ENCODE measurements at places on chromosomes 6 and 20.

DNA sequence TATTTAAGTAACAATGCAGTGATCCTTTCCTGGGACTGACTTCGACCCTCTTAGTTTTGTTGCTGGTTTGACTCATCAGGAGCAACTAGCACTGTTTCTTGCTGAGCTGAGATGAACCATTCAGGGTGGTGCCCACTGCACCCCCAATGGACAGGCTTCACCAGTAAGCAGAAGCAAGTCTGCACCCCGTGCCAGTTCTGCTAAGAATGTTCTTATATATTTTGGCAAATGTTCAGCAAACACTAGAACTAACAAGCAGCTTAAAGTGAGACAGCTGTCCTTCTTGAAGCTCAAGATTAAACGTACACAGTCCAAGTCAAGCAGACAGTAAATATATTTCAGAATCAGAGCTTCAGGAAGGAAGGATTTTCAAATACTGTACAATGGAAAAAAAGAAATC lies 561.3 kb upstream of the CDH4 start:
- no peak for DNase-seq

DNA sequence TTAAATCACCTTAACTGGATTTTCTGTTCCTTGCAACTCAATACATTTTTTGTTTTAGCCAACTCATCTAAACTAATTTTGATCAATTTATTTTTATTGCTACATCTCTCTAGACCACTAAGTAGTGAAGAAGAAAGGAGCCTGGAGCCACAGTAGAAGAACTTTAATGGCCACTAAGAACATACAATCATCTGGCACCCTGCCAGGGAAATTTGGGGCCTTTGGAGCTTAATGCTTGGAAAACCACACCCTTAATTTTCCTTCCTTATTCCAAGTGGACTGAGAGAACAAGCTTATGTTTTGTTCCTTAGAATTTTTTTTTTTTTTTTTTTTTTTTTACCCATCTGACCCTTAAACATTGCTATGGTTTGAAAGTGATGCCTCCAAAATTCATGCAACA lies 12.0 kb upstream of the GMDS start:
- no peak for DNase-seq

DNA sequence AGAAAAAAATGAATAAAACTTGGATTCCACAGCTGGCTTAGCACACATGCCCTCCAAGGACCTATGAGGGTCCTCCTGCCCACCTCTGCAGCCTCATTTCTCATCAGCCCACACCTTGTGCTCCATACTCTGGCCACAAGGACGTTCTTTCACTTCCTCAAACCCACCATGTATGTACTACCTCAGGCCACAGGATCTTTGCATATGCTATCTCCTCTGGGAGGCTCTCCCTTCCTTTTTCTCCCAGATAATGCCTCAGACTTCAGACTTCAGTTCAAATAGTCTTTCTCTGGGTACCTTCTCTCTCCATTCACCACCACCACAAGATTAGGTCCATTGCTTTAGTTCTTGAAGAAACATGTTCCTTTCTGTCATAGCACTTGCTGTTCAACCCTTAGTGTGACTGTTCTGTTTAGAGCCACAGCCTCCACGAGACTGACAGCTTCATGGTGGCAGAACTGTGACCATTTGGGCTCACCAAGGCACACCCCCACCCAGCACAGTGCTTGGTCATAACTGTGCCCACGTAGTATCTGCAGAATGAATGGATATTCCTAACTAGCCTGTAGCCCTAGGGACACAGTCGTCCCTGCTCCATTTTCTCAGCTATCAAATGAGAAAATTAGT lies 146.7 kb upstream of the LRFN2 start:
- no peak for DNase-seq

GRCh38 chr6:14467591-14467990 lies 350.0 kb downstream of the CD83 start:
- no peak for DNase-seq

GRCh38 chr6:18269253-18269652 lies 4.9 kb upstream of the DEK start:
- DNase-seq: no peak

- no peak for DNase-seq
These were observed 1293.1 kb upstream of the EYS start for GRCh38 chr6:67000121-67000520.

DNA sequence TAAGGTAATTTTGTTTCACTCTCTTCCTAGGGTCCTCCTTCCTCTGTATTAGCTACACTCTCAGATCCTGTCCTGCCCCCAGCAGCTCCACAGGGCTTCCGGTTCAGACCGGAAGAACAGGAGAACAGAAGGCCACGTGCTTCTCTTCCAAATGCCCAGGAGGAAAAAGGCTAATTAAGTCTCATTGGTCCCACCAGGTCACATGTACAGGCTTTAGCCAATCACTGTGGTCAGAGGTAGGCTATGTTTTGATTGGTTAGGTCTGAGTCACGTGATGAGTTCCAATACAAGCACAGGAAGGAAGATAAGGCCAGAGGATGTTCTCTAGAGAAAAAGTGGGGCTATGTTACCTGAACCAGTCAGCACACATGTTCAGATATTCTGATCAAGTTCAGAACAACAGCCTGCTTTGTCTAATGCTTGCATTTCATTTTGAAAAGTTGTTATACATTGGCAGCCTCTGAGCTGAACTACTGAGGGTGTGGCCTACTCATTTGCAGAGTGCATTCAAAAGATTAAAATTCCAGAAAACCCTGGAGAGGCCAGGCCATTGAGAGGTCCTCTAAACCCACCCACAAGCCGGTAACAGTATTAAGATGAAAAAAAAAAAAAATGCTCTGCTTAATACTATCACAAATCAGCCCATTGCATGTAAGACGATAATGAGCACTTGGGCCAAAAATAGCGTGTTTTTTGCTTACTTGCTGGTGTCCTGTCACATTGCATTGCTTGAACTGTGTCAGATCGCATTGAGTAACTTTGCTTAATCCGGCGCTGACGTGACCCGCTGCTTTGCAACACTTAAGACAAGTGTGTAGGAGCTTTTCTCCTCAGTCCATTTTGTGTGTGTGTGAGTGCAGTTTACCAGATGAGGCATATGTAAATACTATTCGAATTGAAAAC lies 170.3 kb downstream of the TSHZ2 start:
- DNase-seq: no peak

DNA sequence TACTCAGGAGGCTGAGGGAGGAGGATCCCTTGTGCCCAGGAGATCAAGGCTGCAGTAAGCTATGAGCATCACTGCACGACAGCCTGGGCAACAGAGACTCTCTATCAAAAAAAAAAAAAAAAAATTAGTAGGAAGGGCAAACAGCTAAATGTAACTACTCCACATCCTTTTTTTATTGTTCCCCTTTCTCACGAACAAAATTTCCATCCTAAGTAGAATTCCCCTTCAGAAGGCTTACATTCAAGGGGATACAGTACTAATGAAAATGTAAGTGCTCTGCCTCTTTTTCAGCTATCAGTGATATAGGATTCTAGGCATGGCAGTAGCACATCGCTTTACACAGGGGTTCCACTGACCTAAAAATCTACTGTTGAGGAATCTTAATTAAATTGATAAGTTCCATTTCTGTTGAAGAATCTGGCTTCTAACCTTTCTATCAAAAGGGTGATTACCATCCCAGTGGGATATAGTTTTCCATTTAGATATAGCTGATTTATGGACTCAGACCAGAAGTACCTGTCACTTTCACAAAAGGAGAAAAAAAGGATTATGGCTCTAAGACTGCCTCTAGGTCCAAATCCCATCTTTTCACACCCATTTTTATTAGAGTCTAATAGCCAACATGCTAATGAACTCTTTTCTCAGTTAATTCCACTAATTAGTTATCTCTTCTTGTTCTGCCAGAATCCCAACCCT lies 2.6 kb downstream of the B4GALT5 start:
- DNase-seq: no peak

GRCh38 chr6:130935978-130936377 lies 108.8 kb downstream of the SMLR1 start:
- no peak for DNase-seq

DNA sequence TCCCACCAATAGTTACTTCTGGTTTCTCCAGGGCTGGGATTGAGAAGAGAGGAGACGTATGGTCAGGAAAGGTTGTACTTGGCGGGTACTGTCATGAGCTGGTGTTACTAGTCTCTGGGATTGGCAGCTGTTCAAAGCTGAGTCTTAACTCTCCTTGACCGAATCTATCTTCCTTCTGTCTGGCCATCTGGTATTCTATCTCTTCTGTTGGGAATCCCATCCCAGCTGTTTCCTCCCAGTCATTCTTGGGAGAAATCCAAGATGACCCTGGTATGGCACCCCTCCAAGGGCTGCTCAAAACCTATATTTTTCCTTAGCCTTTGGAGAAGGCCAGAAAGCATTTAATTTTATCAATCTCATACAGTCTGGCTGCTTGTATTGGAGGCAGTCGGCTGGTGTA lies 287.0 kb upstream of the CHD6 start:
- DNase-seq: no peak

DNA sequence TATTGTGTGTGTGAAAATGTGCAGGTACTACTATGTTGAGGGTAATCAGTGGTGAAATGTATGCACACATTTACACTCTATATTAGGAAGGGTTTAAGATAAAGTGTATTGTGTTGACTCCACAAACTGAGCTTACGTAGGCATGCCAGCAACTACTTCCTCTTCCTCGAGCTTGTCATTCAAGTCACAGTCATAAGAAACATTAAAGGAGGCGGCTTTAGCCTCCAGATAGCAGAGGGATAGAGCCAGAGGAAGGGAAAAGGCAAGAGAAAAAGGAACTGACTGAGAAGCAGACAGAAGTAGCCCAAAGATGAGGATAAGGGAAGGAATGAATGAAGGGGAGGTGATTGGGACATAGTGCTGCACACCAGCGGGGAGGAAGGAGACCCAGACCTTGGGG lies 55.2 kb downstream of the SMLR1 start:
- no peak for DNase-seq

- DNase-seq: no peak
These were observed 335.2 kb downstream of the CDC5L start for GRCh38 chr6:44722736-44723135.

DNA sequence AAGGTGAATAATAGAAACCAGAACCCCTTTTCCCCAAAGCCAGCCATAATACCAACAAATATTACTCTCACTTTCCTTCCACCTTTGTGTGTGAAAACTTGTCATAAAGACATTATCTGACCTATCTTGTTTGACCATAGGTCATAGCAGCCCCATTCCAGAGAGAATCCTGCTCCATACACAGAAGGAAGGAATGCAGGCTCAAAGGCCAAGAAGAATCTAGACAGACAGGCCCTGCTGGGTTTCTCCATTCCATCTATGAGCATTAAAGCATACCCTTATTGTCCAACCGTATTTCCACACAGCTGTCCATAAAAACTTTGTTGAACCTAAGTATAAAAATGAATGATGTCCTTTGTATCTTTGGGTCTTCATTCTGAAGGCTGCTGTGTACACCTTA lies 40.7 kb upstream of the KCNK5 start:
- no peak for DNase-seq

- no peak for DNase-seq
These were observed 80.2 kb downstream of the SRC start for GRCh38 chr20:37426106-37426505.
